Pulmonary artery endothelial cell (primary cell): ENCODE measurements at places on chromosomes 6 and 20.

DNA sequence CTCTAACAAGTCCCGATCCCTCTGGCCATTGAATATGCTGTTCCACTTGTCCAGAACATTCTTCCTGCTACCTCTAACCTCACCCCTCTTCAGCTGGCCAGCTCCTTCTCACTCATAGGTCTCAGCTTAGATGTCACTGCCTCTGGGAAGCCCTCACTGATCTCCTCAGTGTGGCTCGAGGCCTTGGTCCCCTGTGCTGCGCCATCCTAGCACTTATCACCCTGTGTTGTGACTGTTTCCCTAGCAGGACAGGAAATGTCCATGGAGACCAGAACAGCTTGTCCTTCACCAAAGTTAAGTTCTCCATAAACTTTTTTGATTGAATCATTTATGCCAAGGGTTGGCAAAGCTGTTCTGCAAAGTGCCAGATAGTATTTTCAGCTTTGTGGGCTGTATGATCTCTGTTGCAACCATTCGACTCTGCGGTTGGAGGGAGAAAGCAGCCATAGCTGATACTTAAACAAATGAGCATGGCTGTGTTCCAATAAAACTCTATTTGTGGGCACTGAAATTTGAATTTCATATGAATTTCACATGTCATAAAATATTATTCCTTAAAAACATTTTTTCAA, 6.5 kb upstream of the BNIP5 start:
- DNase-seq, result no peak

GRCh38 chr20:57160985-57161384, 105.5 kb downstream of the BMP7 start:
- no peak for DNase-seq

DNA sequence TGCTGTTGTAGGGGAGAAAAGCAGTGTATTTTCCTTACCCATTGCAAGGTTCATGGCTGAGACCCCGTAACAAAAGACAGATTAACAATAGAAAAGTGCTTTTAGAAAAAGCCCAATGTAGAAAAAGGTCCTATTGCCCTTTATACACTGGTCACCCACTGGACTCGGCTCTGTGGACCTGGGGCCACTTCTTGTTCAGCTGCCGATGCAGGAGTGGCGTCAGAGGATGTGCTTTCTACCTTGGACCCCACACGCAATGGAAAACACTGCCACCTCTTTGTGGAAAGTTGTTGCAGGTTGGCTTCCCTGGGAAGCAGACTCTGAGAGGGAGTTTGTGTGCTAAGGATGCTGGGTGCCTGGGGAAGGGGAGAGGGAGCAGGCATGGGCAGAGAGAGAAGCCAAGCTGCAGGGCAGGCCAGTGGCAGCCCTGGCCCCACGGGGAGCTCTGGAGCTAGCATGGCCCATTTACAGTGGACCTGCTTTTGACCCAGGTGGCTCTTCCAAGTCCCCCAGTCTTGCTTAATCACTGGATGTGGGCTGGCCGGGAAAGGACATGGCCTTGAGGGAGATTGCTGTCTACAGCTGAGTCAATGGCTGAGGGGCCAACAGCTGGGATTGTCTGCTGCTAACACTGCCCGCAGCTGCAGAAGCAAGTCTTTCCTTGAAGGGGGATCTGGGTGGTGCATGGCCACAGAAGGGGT, 142.9 kb downstream of the CDC5L start:
- no peak for DNase-seq

DNA sequence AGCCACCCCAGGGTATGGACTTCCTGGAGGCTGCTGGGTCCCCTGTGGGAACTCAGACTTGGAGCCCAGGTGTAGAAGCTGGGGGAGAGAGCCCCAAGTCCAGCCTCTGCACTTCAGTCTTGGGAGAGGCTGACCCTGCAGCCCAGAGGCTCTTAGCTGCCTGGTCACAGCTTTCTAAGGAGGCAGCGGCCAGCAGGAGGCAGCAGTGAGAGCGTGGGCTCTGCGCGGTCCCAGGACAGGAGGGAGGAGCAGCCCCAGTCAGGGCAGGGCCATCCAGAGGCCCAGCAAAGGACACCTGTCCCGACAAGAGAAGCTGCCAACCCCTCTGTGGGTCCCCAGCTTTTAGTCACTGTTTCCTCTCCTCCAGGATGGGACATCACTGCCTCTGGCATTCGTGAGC, 9.4 kb downstream of the TREML2 start:
- DNase-seq, result no peak

DNA sequence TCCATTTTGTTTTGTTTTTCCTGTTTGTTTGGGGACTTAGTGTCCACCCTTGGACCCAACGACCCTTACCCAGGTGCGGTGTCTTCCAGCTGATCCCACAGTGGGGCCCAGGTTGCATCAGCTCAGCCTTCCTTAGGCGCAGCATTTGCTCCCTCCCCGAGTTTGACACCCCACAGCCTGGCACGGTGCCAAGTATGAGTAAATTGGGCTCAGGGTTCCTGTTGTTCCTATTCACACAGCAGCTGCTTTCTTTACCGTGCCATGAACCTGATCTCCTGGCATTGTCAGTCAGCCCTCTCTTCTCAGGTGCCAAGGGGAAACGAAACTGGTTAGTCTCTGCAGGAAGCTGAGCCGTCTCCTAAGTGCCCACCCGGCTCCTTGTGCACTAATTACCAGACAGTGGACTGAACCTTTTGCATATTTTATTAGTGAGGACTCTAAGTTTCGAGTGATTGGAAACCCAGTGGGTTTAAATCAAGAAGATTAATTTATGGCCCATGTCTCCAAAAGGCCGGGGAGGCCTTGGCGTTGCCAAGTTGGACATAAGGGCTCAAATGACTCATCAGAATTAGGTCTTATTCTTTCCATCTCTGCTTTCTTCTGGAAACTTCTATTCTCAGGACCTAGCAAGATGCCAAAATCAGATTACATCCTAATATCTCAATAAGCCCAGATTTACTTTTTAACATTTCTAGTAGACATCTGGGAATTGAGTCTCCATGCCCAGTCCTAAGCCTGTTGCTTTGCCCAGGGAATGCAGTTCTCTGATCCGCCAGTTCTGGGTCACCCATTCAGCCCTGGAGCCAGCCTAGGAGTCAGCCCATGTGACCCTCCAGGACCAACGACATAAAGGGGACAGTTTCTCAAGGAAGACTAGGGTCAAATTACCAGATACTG, 68.8 kb downstream of the TSHZ2 start:
- DNase-seq, result no peak
